ENCODE measurements at places on chromosomes 3 and 15.
A peak's percentile ranks its signal among the peaks of the same experiment; 100 is the strongest.

DNA sequence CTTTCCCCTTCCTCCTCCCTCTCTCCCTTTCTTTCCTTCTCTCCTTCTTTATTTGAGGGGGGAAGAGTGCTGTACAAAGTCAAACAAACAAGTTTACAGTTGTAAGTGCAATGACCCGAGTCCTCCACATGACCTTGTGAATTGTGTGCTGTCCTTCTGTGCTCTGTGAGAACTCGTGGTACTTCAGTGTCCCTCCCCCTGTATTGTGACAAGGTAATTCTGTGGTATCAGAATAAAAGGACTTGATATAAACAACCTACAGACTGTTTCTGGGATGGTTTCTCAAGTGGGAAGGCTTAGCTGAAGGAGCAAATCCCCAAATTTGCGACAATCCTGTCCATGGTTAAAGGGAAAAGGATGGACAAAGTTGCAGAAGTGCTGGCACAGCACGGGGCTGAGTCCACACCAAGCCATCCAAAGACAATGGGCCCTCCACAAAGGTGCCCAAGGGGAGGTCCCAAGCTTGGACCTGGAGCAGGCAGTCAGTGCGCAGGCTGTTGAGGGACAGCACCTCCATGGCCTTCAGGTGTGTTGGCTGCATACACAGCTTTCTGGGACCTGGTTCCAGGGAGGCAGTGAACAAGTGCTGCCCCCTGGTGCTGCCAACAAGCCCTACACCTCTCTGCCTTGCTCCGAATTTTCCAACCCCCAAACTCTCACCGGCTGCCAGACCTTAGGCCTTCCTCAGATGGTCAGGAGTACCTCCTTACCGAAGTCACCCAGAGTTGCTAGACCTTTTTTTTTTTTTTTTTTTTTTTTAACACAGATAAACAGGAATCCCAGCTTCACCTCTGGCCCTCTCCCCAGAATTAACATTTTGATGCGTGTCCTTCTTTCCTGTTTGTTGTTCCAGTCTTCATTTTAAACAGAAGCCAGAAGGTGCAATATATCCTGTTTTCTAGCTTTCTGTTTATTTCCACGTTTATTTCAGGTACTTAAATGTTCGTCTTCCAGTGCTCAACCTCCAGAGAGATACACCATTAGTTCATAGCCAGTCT is 2.6 kb upstream of the APEH start:
- peak; percentile 88 for DNase-seq
- peaks cover 1% of the 10 kb centered on the region for H3K4me1 ChIP-seq
- H3K27ac ChIP-seq, result no peak overlapping the region
- no peaks in the 10 kb centered on the region for H3K27me3 ChIP-seq

- H3K27me3 ChIP-seq, result no peaks in the 10 kb centered on the region
- H3K4me3 ChIP-seq, result no peak overlapping the region
- DNase-seq, result no peak
- no peaks in the 10 kb centered on the region for H3K36me3 ChIP-seq
These were observed 7.6 kb downstream of the CHSY1 start for GRCh38 chr15:101244036-101244781.

DNA sequence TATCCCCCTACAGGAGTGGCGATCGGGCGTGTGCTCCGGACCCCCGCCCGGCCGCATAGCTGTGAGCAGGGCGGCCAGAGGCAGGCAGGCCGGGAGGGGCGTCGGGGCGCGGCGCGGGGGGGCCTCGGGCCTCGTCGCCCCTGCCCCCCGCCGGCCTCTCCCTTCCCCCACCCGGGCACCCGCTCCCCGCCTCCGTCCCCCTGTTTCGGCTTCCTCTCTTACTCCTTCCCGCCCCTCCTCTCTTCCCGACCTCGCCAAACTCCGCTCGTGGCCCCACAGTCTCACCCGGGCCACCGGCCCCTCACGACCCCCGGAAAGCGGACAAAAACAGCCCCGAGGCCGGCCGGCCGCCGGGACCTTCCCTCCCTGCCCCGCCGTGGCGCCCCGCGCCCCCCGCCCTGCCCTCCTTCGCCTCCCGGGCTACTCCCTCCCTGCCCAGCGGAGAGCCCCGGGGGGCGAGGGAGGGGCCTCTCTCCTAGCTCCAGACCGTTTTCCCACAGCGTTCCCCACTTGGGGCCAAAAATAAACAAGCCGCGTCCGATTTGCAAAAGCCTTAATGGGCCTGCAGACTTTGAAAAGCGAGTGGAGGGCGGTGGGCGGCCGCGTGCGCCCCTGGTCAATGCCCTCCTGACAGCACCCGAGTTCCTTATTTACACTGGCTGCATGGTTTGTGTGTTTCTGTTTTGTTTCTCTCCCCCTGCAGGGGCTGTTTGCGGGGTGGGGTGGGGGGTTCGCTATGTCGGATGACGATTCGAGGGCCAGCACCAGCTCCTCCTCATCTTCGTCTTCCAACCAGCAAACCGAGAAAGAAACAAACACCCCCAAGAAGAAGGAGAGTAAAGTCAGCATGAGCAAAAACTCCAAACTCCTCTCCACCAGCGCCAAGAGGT is 1.0 kb downstream of the UBE2E1 start:
- no peaks in the 10 kb centered on the region for H3K36me3 ChIP-seq
- H3K4me3 ChIP-seq, result peak overlapping the region; percentile 62
- H3K4me1 ChIP-seq, result peaks cover 2% of the 10 kb centered on the region
- H3K27me3 ChIP-seq, result no peaks in the 10 kb centered on the region

GRCh38 chr15:33608714-33609113 is 297.9 kb downstream of the RYR3 start:
- no peak overlapping the region for H3K27ac ChIP-seq
- H3K4me3 ChIP-seq, result no peak overlapping the region
- no peak for DNase-seq
- peaks cover 2% of the 10 kb centered on the region for H3K4me1 ChIP-seq

DNA sequence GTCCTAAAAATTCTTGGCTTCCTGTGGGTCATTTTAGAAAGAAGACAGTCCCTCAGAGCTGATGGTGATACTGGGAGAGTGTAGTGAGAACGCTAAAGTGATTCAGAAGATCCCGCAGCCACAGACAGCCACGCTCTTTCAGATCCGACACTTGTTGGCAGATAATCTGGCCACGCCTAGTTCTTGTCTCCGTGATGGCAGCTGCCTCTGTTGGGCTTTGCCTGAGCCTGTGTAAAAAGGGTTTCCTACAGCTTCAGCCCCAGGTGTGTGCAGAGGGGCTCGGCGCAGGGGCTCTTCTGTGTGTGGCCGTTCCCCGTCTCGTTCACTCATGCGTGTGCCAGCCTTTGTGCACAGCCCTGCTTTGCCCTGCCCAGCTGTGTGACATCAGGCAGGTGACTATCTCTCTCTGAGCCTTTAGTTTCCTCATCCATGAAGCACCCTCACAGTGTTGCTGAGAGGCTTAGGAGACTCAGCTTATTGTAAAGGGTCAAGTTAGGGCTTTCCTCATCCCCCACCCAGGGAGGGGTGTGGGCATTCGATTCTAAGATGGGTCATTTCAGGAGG is 6.3 kb downstream of the IRAK2 start:
- no peaks in the 10 kb centered on the region for H3K36me3 ChIP-seq
- no peak for DNase-seq
- H3K4me1 ChIP-seq, result no peaks in the 10 kb centered on the region
- H3K27me3 ChIP-seq, result no peaks in the 10 kb centered on the region
- no peak overlapping the region for H3K27ac ChIP-seq
- no peak overlapping the region for H3K4me3 ChIP-seq

GRCh38 chr3:32249184-32249782 is 10.8 kb downstream of the CMTM8 start:
- no peak overlapping the region for H3K27ac ChIP-seq
- DNase-seq, result no peak
- H3K4me1 ChIP-seq, result no peaks in the 10 kb centered on the region
- H3K36me3 ChIP-seq, result no peaks in the 10 kb centered on the region

GRCh38 chr3:177329854-177330253 is 132.6 kb upstream of the TBL1XR1 start:
- DNase-seq, result no peak
- no peaks in the 10 kb centered on the region for H3K4me1 ChIP-seq
- no peak overlapping the region for H3K27ac ChIP-seq

- no peak for DNase-seq
- no peak overlapping the region for H3K27ac ChIP-seq
- H3K36me3 ChIP-seq, result no peaks in the 10 kb centered on the region
- H3K27me3 ChIP-seq, result no peaks in the 10 kb centered on the region
These were observed 28.1 kb upstream of the REC114 start for GRCh38 chr15:73414876-73415275.

DNA sequence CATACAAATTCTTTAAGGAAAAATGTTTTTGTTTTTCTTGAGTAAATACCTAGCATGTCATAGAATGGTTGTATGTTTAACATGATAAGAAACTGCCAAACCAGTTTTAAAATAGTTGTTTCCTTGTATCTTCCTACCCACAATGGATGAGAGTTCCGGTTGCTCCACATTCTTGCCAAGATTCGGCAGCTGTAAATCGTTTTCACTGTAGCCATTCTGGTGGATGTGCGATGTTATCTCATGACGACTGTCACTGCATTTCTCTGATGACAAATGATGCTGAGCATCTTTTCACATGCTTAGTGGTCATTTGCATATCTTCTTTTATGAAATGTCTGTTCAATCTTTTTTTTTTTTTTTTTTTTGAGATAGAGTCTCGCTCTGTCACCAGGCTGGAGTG is 36.6 kb upstream of the SH3GL3 start:
- no peak for DNase-seq
- H3K36me3 ChIP-seq, result no peaks in the 10 kb centered on the region
- no peak overlapping the region for H3K27ac ChIP-seq
- H3K4me1 ChIP-seq, result no peaks in the 10 kb centered on the region
- no peak overlapping the region for H3K4me3 ChIP-seq

GRCh38 chr3:65963787-65964677 is 74.7 kb downstream of the MAGI1 start:
- H3K4me1 ChIP-seq, result peaks cover 3% of the 10 kb centered on the region
- no peak for DNase-seq
- H3K27me3 ChIP-seq, result no peaks in the 10 kb centered on the region
- H3K4me3 ChIP-seq, result no peak overlapping the region
- no peak overlapping the region for H3K27ac ChIP-seq
- H3K36me3 ChIP-seq, result no peaks in the 10 kb centered on the region

Data from iPS DF 6.9 (cell line).